ENCODE measurements at places on chromosomes 13 and 19. TPM values are rescaled to one million over a fixed set of nuclear protein-coding genes. Genes with fewer than 3 reads are reported as not detected.

The IZUMO2 gene
- not detected for total RNA-seq

The FAM124A gene
- total RNA-seq, result not detected

The CLDND2 gene
- not detected for total RNA-seq

The ZNF536 gene
- not detected for total RNA-seq

The ATP4B gene
- not detected for total RNA-seq

The CYP4F11 gene
- total RNA-seq, result 4.6 TPM

The SGCG gene
- total RNA-seq, result 7.5 TPM

The ZNF433 gene
- total RNA-seq, result 7.2 TPM

The ETV2 gene
- total RNA-seq, result not detected

The KLF16 gene
- 18.9 TPM for total RNA-seq

The SBK2 gene
- total RNA-seq, result not detected

The PSG3 gene
- total RNA-seq, result not detected

The SULT2A1 gene
- not detected for total RNA-seq

Data from nasal cavity respiratory epithelium epithelial cell of viscerocranial mucosa (primary cell).